ENCODE measurements at places on chromosomes 12 and 14. TPM values are rescaled to one million over a fixed set of nuclear protein-coding genes. Genes with fewer than 3 reads are reported as not detected.

GRCh38 chr12:51217968-51218606 is at the start of gene POU6F1:
Gene POU6F1 (minus strand): TSS chr12:51218062. CDS start chr12:51206836, 11,226 bp downstream.
- H3K4me1 ChIP-seq, result peaks cover 8% of the 10 kb centered on the region
- H3K36me3 ChIP-seq, result no peaks in the 10 kb centered on the region
- no peaks in the 10 kb centered on the region for H3K27me3 ChIP-seq
- H3K4me3 ChIP-seq, result peak within 1 kb of the TSS; percentile 95

GRCh38 chr14:101361451-101362433 is 199.6 kb upstream of the DIO3 start:
- H3K4me3 ChIP-seq, result no peak overlapping the region
- DNase-seq, result no peak
- no peaks in the 10 kb centered on the region for H3K4me1 ChIP-seq
- H3K27me3 ChIP-seq, result peaks cover 3% of the 10 kb centered on the region
- no peak overlapping the region for H3K27ac ChIP-seq
- H3K36me3 ChIP-seq, result no peaks in the 10 kb centered on the region

- no peak for DNase-seq
- H3K4me3 ChIP-seq, result no peak overlapping the region
- H3K27ac ChIP-seq, result no peak overlapping the region
- no peaks in the 10 kb centered on the region for H3K36me3 ChIP-seq
- no peaks in the 10 kb centered on the region for H3K27me3 ChIP-seq
Observed at GRCh38 chr12:8628731-8629130, 16.1 kb upstream of the AICDA start.

DNA sequence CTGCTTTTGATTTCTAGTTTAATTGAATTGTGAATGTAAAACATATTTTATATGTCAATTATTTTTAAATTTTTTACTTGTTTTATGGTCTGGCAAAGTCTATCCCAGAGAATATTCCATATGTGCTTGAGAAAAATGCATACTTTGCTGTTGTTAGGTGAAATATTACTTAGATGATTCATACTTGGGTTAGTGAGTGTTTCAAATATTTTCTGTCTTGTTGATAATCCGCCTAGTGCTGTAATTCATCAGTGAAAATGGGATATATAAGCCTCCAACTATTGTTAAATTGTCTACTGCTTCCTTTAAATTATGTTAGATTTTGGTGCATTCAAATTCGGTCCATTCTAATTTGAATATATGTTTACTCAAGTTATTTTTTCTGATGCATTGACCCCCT is 395.5 kb downstream of the LRFN5 start:
- H3K27me3 ChIP-seq, result no peaks in the 10 kb centered on the region
- H3K4me1 ChIP-seq, result no peaks in the 10 kb centered on the region
- no peaks in the 10 kb centered on the region for H3K36me3 ChIP-seq
- H3K27ac ChIP-seq, result no peak overlapping the region
- no peak for DNase-seq
- no peak overlapping the region for H3K4me3 ChIP-seq

GRCh38 chr12:50188241-50188781 is 21.1 kb upstream of the CERS5 start:
- no peak overlapping the region for H3K4me3 ChIP-seq
- H3K27me3 ChIP-seq, result no peaks in the 10 kb centered on the region
- H3K27ac ChIP-seq, result peak overlapping the region; percentile 32

- no peaks in the 10 kb centered on the region for H3K36me3 ChIP-seq
- H3K27me3 ChIP-seq, result no peaks in the 10 kb centered on the region
- H3K4me3 ChIP-seq, result no peak overlapping the region
Observed at GRCh38 chr14:21042918-21043317, 756 bp downstream of the RNASE7 start.

GRCh38 chr14:106134886-106135285 is 608.5 kb downstream of the TMEM121 start:
- no peak overlapping the region for H3K27ac ChIP-seq
- no peaks in the 10 kb centered on the region for H3K36me3 ChIP-seq
- no peak overlapping the region for H3K4me3 ChIP-seq
- no peak for DNase-seq

DNA sequence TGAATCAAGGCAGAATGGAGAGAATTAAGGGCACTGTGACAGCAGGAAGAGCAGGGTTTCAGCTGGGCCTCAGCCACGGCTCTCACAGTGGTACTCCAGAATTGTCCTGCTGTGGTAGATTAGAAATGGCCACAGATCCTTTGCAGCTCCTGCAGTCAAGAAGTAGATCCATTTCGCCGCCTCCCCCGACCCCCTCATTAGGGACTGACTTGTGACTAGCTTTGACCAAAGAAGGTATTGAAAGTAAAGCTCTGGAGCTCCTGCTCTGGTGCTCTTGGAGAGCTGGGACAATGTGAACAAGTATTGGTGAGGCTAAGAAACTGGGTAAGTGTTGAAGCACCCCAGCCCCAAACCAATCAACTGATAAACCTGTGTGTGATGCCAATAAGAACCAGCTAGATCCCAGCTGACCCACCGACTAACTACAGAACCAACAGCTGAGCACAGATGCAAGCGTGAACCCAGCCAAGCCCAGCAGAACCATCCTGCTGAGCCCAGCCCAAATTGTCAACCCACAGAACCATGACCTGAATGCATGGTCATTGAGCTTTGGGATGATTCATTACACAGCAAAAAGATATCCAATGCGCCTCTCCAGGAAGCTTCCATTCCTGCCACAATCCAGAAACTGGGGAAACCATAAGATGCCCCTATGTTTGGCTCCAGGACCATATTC is 50.7 kb downstream of the JAG2 start:
- no peak for DNase-seq
- H3K4me1 ChIP-seq, result no peaks in the 10 kb centered on the region
- H3K27me3 ChIP-seq, result peaks cover 13% of the 10 kb centered on the region
- H3K27ac ChIP-seq, result no peak overlapping the region
- H3K36me3 ChIP-seq, result no peaks in the 10 kb centered on the region

DNA sequence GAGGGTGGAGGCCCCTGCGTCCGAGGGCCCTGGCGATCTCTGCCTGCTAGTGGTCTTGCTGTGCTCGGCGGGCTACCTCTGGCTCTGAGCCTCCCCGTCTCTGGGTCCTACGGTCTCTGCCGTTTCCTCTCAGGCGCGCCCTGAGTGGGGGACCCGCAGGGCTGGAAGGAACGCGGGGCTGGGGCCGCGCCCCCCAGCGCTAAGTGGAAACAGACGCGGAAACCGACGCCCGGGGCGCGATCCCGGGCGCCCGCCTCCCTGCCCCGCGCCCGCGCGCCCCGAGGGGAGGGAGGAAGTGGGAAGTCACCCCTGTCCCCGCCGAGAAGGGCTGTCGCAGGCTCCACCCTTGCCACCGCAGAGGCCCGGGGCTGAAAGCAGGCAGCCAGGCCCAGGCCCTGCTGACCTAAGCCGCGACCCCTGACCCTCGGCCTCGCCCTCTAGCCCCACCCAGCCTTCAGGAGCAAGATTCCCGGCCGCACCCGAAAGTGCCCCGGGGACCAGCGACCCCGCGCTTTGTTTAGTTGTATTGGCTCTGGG is 831 bp downstream of the CRIP1 start:
- H3K27me3 ChIP-seq, result no peaks in the 10 kb centered on the region
- H3K27ac ChIP-seq, result peak overlapping the region; percentile 100
- H3K36me3 ChIP-seq, result no peaks in the 10 kb centered on the region
- DNase-seq, result no peak
- peaks cover 93% of the 10 kb centered on the region for H3K4me1 ChIP-seq

SIX1 gene
- total RNA-seq, result 0.27 TPM

PLXNC1 gene
- 18.4 TPM for total RNA-seq

USP44 gene
- total RNA-seq, result not detected

KRT83 gene
- not detected for total RNA-seq

NOC4L gene
- 9.6 TPM for total RNA-seq

PRR4 gene
- 3.9 TPM for total RNA-seq
